Fibroblast of upper back skin (primary cell): ENCODE measurements at places on chromosomes 2 and 18.
A peak's percentile ranks its signal among the peaks of the same experiment; 100 is the strongest.

GRCh38 chr18:62018759-62019041, 125.9 kb upstream of the RNF152 start:
- no peak for DNase-seq

- DNase-seq, result no peak
Observed at GRCh38 chr2:9756692-9757250, 86.5 kb upstream of the TAF1B start.

DNA sequence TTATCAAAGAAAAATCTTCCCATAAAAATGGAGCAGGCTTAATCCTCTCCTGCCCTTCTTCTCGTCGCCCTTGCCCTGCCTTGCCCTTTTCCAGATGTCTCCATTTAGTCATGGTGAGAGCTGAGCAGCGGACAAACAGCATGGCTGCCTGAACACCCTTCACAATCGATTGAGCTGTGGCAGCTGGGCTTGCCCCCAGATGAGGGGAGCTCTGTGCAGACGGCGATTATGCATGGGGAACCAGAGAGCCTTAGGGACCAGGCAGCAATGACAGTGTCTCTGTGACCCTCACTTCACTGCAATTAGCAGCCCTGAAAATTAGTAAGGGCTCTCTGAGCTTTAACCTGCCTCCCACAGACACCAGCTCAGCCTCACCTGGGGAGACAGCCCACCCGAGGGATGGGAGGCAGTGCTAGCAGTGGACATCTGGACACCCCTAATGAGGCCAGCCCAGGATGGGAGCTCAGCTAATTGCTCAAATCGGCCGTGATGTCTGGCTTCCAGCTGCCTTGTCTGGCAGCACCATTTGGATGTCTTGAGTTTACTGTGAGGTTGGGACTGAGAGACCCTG, 365.7 kb downstream of the TNS1 start:
- no peak for DNase-seq

DNA sequence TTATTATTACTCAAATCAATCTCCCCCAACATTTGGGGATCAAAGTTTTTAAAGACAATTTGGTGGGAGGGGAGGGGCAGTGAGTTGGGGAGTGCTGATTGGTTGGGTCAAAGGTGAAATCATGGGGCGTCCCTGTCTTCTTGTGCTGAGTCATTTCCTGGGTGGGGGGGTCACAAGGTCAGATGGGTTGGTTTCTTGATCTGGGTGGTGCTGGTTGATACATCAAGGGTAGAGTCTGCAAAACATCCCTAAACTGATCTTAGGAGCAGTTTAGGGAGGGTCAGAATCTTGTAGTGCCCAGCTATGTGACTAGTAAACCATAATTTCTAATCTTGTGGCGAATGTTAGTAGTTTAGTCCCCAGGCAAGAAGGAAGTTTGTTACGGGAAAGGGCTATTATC, 67.4 kb downstream of the MOGAT1 start:
- no peak for DNase-seq

- no peak for DNase-seq
Observed at GRCh38 chr2:192002418-192002817, 155.5 kb upstream of the CAVIN2 start.

- no peak for DNase-seq
Observed at GRCh38 chr2:179349670-179350303, 85.2 kb upstream of the SESTD1 start.

GRCh38 chr2:58051445-58051844, 4.8 kb downstream of the VRK2 start:
- no peak for DNase-seq

DNA sequence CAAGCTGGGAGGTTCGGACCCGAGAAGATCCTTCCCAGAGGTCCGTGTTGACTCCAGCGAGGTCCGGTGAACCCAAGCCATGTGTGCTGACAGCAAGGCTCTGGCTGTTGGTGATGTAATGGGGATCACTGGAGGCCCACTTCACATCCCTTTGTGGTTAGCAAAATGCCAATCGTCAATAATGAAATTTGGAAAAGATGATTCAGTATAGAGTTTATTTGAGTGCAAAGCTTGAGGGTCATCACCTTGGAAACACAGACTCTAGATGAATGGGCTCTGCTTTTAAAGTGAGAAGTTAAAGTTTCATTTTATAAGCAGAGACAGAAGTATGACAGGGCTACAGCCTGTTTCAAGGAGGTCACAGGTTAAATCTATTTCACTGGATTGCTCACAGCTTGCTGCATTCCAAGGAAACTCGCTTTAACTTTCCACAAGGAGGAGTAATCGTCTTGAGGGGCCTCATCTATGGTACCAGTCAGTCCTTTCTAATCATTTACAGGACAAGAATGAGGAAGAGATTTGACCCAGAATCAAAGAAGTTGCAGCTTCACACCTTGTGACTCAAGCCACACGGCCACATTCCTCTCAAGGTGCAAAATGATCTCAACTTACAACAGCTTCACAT, 140.5 kb downstream of the TPO start:
- peak; percentile 86 for DNase-seq

GRCh38 chr2:157191186-157191585, 66.3 kb upstream of the GALNT5 start:
- DNase-seq, result no peak

DNA sequence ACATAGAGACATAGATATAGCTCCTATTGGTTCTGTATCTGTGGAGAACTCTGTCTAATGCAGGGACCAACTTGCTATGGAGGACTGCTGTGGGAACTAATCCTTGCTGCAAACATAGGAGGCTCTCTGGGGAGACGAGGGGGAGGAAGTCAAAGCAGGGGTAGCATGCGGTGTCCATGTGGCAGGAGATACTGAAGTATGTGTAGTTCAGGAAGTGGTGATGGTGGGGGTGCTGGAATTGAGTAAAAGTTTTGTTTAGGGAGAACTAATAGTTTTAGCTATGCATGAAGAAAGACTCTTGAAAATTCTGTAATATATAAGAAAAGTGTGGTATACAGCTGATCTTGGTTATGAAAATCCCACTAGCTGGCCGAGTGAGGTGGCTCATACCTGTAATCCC, 62.0 kb downstream of the ANKRD44 start:
- DNase-seq, result peak; percentile 62

GRCh38 chr18:31931886-31932240, 11.1 kb downstream of the TRAPPC8 start:
- DNase-seq, result no peak

- peak; percentile 55 for DNase-seq
Observed at GRCh38 chr2:17813742-17814473, 2.4 kb upstream of the MSGN1 start.

- no peak for DNase-seq
Observed at GRCh38 chr2:120344976-120345581, 857 bp upstream of the INHBB start.

DNA sequence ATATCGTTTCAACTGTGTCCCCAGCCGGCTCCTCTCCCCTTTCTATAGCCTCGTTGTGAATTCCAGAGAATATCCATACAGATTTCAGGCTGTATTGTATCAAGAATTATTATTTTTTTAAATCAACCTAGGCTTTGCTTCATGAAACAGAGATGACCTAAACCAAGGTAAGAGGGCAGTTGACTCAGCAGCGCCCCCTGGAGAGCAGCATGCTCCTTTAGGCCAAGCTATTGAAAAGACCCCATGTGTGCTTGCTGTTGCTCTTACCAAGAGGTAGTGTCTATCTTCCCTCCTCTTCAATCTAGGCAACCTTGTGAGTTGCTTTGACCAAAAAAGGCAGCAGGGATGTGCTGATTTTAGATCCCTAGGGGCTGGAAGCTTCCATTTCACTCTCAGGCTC, 426.7 kb upstream of the SMIM21 start:
- DNase-seq, result no peak

- no peak for DNase-seq
Observed at GRCh38 chr2:45841752-45842407, 190.4 kb downstream of the PRKCE start.

DNA sequence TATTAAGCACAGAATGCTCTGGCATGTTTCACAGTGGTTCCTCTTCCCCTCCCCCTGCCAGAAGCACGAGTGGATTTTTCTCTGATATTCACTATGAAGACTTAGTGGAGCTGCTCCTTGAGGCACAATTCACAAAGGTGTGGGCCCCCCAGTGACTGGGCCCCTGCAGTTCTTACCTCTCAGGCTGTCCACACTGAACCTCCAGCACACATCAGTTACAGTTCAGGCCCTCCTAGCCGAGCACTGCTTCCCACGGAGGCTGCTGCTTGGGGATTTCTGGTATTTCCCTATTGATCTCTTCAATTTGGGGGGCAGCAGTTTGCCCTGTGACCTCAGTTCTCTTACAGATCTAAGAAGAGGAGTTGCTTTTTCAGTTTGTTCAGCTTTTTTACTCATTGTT, 236.1 kb downstream of the SH3RF3 start:
- DNase-seq, result no peak
